Gastrocnemius medialis (tissue), 4 donors: ENCODE measurements at places on chromosomes 4 and X. TPM values are rescaled to one million over a fixed set of nuclear protein-coding genes. Genes with fewer than 3 reads are reported as not detected.

- H3K36me3 ChIP-seq, result no peaks in the 10 kb centered on the region
- no peaks in the 10 kb centered on the region for H3K4me1 ChIP-seq
- no peak for DNase-seq
- H3K4me3 ChIP-seq, result no peak overlapping the region
Measured at GRCh38 chr4:181677621-181678020, 565.6 kb upstream of the TENM3 start.

- DNase-seq, result no peak
- no peaks in the 10 kb centered on the region for H3K4me1 ChIP-seq
- H3K27ac ChIP-seq, result no peak overlapping the region
- H3K36me3 ChIP-seq, result no peaks in the 10 kb centered on the region
Measured at GRCh38 chrX:77160301-77160700, 286.9 kb upstream of the FGF16 start.

- no peak overlapping the region for H3K4me3 ChIP-seq
- H3K27ac ChIP-seq, result no peak overlapping the region
- DNase-seq, result no peak
Measured at GRCh38 chrX:1181170-1181569, 31.3 kb downstream of the CRLF2 start.

- H3K4me3 ChIP-seq, result no peak overlapping the region
- peaks cover 99% of the 10 kb centered on the region for H3K27me3 ChIP-seq
- H3K36me3 ChIP-seq, result no peaks in the 10 kb centered on the region
- no peaks in the 10 kb centered on the region for H3K4me1 ChIP-seq
Measured at GRCh38 chr4:13531625-13531998, 12.7 kb downstream of the NKX3-2 start.

DNA sequence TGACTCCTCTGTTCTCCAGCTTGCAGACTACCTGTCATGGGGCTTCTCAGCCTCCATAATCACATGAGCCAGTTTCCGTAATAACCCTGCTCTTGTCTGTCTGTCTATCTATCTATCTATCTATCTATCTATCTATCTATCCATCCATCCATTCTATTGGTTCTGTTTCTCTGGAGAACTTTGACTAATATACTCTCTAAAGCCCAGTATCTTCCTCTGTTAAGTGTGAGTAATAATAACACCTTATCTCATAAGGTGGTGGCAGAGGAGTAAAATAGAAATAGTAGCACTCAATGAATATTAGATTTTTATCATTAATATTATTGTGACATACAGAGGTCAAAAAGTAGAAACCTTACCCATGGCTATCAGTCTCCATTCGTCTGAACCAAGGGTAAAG is 177.9 kb upstream of the PGRMC2 start:
- H3K27ac ChIP-seq, result no peak overlapping the region
- no peak overlapping the region for H3K4me3 ChIP-seq
- peaks cover 6% of the 10 kb centered on the region for H3K4me1 ChIP-seq
- no peak for DNase-seq
- H3K27me3 ChIP-seq, result no peaks in the 10 kb centered on the region

DNA sequence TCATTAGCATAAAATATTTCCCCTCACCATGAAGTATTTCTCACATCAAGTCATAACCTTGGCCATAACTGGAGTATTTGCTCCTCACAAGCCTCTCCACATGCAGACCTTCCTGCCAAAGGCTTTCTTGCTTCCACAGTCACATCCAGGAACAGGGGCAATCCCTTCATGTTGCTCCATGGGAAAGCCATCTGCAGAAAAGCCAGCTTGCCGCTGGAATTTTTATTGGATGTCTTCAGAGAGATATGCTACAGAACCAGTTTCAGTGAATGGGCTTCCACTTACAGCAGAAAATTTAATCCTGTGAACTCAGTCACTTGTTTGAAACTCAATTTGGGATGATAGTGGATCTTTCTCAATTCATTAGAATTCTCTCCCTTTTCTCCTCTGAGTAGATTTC is 3.2 kb upstream of the CDKN2AIP start:
- H3K27me3 ChIP-seq, result no peaks in the 10 kb centered on the region
- DNase-seq, result no peak
- H3K27ac ChIP-seq, result no peak overlapping the region
- H3K36me3 ChIP-seq, result no peaks in the 10 kb centered on the region

Gene DDX53
- total RNA-seq, result not detected

DNA sequence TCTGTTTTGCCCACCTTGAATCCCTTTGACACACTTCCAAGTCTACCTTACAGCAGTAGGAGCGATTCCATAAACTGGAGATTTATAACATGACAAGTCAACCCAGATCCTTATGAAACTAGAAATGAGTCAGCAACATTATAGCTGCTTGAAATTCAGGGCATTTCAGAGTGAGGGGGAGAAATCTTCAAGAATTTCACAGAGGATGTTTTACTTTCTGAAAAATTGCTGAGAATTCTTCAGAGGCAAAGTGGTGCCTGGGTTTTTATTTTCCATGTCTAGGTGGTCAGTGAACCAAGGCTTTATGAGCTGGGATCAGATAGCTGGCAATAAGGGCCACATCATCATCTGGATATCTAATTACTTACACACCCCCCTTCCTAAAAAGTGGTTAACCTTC is 119.8 kb downstream of the PPARGC1A start:
- peaks cover under 1% of the 10 kb centered on the region for H3K4me1 ChIP-seq
- no peak overlapping the region for H3K4me3 ChIP-seq
- DNase-seq, result no peak
- no peaks in the 10 kb centered on the region for H3K27me3 ChIP-seq

Gene SGMS2
- 10.2 TPM for total RNA-seq

GRCh38 chr4:186486172-186486571 is 69.2 kb downstream of the MTNR1A start:
- H3K4me3 ChIP-seq, result no peak overlapping the region
- H3K4me1 ChIP-seq, result no peaks in the 10 kb centered on the region
- no peaks in the 10 kb centered on the region for H3K36me3 ChIP-seq
- no peak for DNase-seq

- H3K27ac ChIP-seq, result no peak overlapping the region
- no peaks in the 10 kb centered on the region for H3K4me1 ChIP-seq
- no peak overlapping the region for H3K4me3 ChIP-seq
- H3K27me3 ChIP-seq, result no peaks in the 10 kb centered on the region
- no peaks in the 10 kb centered on the region for H3K36me3 ChIP-seq
Measured at GRCh38 chrX:124981420-124981819, 338.3 kb upstream of the TEX13C start.

GRCh38 chr4:62640296-62640695 is 1440.2 kb downstream of the ADGRL3 start:
- no peaks in the 10 kb centered on the region for H3K36me3 ChIP-seq
- DNase-seq, result no peak
- H3K4me1 ChIP-seq, result no peaks in the 10 kb centered on the region
- H3K27ac ChIP-seq, result no peak overlapping the region

Gene RFC1
- total RNA-seq, result 13.9 TPM

DNA sequence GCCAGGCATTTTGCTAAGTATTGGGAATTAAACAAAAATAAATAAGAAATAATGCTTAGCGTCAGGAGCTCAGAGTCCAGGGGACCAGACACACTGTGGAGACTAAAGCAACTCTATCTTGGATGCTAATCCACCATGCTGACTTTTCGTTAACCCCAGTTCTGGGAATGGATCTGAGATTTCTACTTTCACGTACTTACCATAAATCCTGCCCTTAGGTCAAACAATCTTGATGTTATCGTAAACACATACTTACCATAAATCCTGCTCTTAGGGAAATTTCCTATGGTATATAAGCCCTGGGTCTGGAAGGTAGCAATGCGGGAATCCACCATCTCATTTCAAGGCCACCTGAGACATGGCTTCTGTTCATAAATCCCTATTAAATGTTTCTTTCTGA is 204.5 kb upstream of the IGFBP7 start:
- no peak for DNase-seq
- no peak overlapping the region for H3K27ac ChIP-seq
- H3K4me3 ChIP-seq, result no peak overlapping the region
- no peaks in the 10 kb centered on the region for H3K36me3 ChIP-seq
- H3K27me3 ChIP-seq, result no peaks in the 10 kb centered on the region
- no peaks in the 10 kb centered on the region for H3K4me1 ChIP-seq
